Stimulated activated CD4-positive, alpha-beta T cell treated with anti-CD3 and anti-CD28 coated beads, Interleukin-4, amount 100 ng/mL, for 4 hours (primary cell): ENCODE measurements at places on chromosomes 11 and 22.

- no peak for DNase-seq
These were observed 56.9 kb downstream of the MICAL2 start for GRCh38 chr11:12167061-12168000.

DNA sequence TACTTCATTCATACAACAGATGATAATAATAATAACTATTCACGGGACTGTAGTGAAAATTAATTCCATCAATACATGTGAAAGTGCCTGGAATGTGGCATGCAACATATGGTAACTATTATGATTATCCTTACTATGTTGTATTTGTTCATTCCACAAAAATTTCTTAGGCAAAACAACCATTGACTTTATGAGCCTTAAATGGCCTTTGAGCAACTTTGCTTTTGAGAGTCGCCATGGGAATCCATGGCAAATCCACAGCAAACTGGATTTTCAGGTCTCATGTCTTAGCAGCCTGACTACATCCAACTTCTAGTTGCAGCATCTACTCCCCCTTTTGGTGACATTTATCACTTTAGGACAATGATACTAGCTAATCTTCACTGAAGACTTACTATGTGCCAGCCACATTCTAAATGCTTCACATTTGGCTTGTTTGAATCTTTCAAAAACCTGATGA lies 56.8 kb downstream of the SLC1A2 start:
- DNase-seq, result no peak

GRCh38 chr22:33315954-33316353 lies 257.8 kb upstream of the SYN3 start:
- no peak for DNase-seq

GRCh38 chr11:75031771-75032549 lies 43.2 kb downstream of the NEU3 start:
- peak; percentile 29 for DNase-seq

GRCh38 chr11:69285766-69286165 lies 8.2 kb upstream of the MYEOV start:
- no peak for DNase-seq

DNA sequence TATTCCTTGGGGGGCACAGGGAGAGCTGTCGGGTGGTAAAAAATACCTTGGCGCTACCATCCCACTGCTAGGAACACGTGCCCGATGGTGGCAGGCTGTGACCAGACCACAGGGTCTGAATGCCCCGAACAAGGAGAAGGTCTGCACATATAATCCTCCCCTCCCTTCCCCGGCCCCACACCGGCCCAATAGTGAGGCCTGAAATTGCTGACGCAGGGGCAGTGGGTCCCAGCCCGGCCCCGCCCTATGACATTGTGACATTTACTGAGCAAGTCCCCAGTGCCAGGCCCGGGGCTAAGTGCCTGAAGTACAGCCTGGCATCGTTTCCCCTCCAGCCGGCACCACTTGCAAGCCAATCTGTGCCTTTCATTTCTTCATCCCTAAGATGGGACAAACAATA lies 19.5 kb downstream of the MN1 start:
- no peak for DNase-seq

DNA sequence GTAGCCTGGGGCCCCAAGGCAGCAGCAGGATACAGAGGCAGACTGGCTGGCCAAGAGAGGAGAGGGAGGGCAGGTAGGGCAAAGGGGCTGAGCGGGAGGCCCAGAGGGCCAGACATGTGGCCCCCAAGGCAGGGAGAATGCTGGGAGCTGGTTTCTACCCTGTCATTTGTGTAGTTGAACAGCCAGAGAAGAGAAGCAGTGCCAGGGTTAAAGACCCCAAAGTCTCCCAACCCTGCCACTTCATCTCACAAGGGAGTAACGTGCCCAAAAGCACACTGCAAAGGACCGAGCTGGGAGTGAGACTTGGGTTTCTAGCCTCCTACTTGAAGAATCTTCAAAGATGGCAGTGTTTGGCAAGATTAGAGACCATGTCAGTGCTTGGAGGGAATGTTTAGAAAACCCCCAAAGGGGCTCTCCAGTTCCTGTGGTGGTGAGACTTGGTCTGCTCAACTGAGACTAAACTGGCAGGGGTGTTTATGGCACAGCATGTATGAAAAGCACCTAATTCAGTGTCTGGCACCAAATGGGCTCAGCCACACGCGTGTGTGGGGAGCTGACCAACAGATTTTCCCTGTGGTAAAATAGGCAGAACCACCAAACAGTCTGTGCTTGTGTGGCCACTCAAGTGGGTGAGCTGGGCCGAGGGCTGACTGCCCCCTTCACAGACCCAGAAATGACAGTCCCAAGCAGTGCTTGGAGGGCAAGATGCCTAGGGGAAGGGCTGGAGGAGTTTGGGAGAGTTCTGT lies 68.2 kb upstream of the CLTCL1 start:
- DNase-seq, result no peak

DNA sequence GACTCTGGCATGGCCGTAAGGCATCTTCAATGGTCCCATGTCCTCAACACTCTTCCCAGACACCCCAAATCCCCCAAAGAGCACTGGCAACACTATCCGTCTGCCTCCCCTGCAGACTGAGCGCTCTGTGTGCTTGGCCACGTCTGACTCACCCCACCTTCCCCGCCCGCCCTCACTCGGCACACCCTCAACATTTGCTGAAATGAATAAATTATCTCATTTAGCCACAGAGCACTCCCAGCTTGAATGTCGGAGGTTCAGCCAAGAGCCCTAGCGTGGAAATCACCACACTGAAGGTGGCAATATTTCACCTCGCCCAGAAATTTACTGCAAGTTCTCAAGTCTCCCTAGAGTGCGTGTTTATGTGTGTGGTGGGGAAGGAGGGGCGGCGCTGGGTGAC lies 46.6 kb upstream of the TCF20 start:
- DNase-seq, result peak; percentile 29

GRCh38 chr11:123457187-123457770 lies 27.2 kb downstream of the GRAMD1B start:
- DNase-seq, result no peak
